ENCODE measurements at places on chromosomes 3 and 15.

GRCh38 chr3:182412066-182412465 is 381.2 kb upstream of the ATP11B start:
- no peak for DNase-seq

DNA sequence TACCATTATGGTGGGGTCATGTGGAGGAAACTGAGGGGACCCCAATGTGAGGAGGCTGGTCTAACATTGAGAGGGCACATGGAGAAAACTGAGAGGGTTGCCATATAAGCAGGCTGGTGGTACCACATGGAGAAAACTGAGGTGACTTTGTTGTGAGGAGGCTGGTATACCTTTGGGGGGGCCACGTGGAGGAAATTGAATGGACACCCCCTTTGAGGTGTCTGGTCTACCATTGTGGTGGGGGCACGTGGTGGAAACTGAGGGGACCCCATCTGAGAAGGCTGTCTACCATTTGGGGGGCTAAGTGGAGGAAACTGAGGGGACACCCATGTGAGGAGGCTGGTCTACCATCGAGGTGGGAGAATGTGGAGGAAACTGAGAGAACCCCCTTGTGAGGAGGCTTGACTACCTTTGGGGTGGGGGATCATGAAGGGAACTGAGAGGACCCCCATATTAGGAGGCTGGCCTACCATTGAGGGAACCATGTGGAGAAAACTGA is 163.8 kb downstream of the FBLN2 start:
- no peak for DNase-seq

- no peak for DNase-seq
These were observed 24.2 kb downstream of the ABHD2 start for GRCh38 chr15:89112341-89112971.

GRCh38 chr3:83248454-83248853 is 1487.0 kb upstream of the GBE1 start:
- no peak for DNase-seq

GRCh38 chr15:99994849-99995248 is 261.6 kb upstream of the LYSMD4 start:
- no peak for DNase-seq

- DNase-seq = no peak
These were observed 8.1 kb downstream of the XIRP1 start for GRCh38 chr3:39184081-39184967.

DNA sequence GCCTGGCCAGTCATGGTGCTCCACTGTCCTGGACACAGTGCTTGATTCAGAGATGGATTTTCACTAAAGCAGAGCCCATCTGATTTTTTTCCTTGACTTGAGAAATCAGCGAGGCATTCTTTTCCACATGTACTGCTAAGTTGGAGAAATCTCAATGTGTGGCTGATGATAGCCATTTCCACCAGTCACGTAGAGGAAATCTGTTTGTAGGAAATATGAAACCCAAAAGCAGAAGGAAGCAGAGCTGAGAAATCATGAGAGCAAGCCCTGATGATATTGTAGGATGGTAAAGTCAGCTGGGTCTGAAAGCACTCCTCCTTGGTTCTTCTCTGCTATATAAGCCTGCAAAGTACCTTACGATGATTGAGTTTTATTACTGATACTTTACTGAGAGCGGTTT is 1233.4 kb downstream of the ROBO2 start:
- DNase-seq = no peak

- DNase-seq = no peak
These were observed 77.5 kb upstream of the PRR23C start for GRCh38 chr3:139122221-139122581.

- no peak for DNase-seq
These were observed 128.6 kb downstream of the ABI3BP start for GRCh38 chr3:100864471-100865250.

DNA sequence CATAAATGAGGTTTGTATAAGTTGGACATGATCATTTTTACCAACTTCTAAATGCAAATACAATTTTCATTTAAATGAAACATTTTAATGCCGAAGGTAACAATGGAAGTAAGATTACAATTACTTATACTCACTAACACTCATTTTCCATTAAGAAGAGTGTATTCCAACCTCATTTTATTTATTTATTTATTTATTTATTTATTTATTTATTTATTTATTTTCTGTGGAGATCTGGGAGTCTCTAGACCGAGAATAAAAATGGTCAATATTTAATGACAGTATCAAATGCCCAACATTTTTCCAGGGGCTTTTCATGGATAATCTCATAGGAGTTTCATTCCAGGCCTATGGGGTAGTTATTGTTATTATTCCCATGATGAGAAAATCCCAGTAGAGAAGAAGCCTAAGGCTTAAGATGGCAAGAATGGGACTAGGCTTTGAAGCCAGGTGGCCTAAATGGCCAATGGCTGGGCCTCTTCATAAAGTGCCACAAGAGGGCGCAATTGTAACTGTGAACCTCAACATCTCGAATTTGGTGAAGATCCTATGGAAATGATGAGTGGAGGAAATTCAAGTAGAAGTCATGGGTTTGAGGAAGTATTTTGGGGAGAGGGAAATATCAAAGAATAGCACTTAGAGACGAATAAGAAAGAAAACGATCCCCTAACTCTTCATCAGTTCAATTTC is 21.3 kb downstream of the VGLL3 start:
- no peak for DNase-seq

DNA sequence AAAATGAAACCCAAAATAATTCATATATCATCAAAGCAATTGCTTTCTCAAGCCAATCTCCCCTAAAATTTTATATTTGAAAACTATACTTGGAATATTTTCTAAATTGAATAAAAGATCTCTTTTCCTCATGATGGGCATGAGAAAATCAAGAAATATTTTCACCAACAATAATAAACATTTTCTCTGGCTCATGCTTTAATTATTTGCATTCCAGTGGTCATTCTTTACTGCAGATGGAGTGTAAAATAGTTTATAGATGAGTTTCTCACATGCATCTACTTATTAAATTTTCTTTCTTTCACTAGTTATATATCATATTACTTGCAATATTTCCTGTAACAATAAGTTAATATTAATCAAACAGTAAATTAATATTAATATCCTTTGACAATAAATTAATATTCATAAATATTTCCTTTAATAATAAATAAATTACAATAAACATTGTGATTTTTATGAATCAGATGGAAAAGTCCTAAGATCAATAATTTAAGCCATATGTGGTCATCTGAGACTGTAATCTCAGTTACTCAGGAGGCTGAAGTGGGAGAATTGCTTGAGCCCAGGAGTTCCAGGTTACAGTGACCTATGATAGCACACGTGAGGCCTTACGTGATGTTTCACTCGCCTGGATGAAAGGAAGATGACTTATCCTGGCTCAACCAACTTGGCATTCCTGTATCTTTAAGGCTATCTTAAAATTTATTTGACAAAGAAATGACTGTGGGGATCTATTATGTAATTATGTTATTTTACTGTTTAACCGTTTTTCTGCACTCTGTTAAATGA is 958.8 kb downstream of the ZPLD1 start:
- no peak for DNase-seq

DNA sequence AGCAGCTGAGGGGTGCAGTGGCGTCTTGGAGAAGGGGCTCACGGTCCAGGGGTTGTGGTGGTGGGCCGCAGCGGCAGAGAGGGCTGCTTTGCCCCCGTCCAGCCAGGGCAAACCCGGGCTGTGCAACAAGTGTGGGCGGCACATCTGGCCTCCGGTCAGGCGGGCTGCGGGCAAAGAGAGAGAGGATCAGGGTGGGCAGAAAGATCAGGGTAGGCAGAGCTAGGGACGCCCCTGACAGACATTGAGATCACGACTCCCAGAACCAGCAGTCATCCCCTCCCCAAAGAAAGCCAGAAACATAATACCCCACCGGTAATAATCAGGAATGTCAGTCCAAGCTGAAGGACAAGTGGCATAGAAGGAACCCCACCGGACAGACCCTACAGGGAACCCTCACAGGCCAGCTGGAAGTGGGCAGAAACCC is 6.8 kb downstream of the GATA2 start:
- no peak for DNase-seq

GRCh38 chr3:194300382-194300758 is 50.8 kb downstream of the CPN2 start:
- DNase-seq = no peak

DNA sequence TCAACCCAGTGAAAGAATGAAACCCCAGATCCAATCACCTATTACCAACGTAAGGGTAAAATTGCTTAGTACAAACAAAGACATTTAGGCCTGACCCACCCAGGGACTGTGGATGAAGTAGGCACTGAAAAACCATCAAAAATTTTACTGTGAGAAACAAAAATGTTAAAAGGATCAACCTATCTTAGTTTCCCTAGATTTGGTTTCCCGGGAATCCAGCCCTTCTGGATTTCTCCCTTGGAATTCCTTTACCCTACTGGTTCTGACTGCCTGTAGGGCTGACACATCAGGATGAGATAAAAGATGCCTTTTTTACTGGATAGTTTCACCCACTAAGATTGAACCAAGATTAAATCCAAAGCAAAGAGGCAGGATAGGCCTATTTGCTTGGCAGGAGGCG is 102.7 kb downstream of the SCAPER start:
- DNase-seq = no peak

DNA sequence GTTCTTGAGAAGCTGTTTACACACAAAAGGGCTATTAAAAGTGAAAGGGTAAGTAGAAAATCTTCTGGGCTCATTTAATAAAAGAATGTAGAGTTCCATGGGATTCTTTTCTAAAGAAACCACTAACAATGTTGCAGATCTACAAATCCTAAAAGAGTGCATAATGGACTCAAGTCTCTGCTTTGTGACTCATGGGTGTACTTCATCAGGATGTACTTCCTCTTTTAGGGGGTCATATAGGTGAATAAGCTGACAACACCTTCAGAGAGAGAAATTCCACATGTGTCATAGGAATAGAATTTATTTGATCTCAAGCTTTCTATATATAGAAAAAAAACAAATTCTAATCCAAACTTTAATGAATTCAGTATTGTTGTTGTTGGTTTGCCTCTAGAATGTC is 355.5 kb downstream of the TIGIT start:
- no peak for DNase-seq

DNA sequence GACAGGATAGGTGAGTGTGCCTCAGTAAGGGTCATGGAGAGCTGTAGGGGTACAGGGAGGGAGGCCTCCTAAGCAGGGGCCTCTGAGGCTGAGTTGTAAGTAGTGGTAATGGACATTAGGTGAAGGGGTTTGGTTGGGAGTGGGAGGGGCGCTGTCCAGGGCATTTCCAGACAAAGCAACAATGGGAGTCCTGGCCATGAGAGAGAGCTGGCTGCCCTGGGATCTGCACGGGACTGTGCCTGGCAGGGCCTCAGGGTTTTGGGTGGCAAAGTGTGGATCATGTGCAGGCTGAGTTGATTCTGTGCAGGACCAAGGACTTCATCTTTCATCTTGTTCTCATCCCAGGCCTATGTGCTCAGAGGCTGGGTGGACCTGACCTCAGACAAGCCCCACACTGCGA is 4.6 kb downstream of the TTC21A start:
- DNase-seq = no peak

DNA sequence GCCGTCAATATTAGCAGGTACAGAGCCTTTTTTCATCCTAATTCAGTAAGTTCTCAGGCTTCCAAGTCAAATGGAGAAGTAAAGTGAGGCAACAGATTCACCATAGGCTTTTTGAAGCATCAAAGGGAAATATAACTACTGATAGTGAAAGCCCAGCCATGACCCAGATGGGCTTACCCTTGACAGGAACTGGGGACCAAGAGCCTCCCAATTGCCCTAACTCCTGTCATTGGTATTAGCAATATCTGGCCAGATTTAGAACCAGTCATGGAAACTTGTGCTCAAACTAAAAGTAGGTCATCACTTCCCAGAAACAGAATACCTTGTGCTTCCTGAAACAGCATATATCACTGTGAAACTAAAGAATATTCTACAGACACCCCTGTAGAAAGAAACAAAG is 33.0 kb downstream of the NME9 start:
- DNase-seq = no peak

- no peak for DNase-seq
These were observed 46.8 kb downstream of the SST start for GRCh38 chr3:187623285-187623814.

- DNase-seq = no peak
These were observed 79.3 kb downstream of the TNIK start for GRCh38 chr3:171380711-171381425.

- no peak for DNase-seq
These were observed 50.1 kb downstream of the CADPS start for GRCh38 chr3:62824965-62825592.

GRCh38 chr3:181134873-181135272 is 145.3 kb upstream of the DNAJC19 start:
- no peak for DNase-seq

GRCh38 chr3:99901200-99901926 is 83.7 kb downstream of the CMSS1 start:
- no peak for DNase-seq

All from NCI-H187 (cell line).